ENCODE measurements at places on chromosomes 11 and 22.

DNA sequence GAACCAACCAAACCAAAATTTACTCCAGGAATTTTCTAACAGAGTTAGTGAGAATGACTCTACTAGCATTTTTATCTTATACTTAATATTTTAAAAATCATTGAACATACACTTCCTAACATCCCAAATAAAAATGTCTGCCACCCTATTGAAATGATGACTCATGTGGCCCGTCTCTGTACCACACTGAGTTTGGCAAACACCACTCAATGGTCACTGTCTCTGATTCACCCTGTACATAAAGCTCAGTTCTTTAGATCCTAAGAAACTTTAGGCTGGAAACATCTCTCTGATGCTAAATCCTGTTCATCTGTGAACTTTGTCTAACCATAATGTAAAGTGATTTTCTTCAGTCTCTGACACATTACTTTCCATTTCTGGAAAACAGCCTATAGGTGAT, 182.0 kb downstream of the CWF19L2 start:
- DNase-seq: no peak

GRCh38 chr22:48198489-48199459, 1436.3 kb downstream of the TBC1D22A start:
- DNase-seq: no peak

DNA sequence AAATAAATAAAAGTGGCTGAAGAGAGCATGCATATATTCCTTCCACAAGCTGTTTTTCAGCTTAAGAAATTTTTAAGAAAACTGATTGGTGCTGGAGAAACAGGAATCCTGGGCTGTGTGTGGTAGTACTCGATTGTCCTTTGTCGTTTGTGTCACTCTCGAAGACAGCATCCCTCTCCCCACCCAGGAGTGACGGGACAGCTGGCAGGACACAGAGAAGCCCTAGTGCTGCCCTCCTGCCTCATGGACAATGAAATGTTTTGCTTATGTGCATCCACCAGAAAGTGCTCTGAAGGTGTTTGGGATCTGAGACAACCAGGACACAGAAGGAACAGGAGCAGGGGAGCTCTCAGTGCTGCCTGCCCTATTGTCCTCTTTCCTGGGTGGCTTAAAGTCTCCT, 12.8 kb downstream of the PLAAT4 start:
- DNase-seq: no peak

DNA sequence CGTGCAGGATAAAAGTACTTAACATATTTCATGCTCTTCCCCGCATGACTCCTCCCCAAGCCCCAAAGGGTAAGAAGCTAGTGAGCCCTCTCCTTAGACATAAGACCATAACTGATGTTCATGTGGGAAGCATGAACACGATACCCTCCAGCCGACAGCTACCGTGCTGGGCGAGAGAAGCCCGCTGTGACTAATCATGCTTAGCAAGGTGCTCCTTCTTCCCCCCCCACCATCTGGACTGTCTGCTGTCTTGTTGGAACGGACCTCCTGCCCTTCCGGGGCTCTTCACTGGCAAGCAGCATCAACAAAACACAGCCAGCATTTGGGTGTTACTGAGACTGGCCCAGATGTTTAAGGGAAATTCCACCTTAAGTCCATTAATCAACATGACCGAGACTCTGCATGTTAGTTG, 200.6 kb downstream of the DBX1 start:
- no peak for DNase-seq

DNA sequence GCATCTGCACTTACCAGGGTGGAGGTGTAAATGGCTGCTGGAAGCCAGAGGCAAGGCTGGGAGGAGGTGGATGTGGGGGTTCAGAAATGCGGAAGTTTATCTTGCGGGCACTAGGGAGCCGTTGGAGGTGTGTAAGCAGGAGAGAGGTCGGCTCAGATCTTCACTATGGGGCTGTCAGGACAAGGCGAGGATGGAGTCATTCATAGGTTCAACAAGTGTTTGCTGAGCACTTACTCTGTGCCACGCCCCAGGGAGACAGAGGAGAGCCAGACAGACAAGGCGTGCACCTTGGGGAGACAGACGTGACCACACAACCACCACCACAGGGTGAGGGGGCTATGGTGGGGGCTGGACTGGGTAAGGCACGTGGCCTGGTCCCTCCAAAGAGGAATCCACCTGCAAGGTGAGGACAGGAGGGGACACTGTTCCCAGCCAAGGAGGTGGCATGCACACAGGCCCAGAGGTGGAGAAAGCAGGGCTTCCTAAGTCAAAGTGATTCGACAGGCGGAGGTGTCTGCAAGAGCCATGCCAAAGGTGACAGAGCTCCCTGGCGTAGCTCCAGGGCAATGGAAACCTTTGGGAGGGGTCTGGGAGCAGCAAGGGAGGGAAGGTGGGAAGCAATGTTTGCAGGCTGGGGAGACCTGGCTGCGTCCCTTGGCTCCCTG, 30.8 kb upstream of the TCF20 start:
- DNase-seq: no peak

GRCh38 chr22:25942115-25942855, 200.3 kb downstream of the MYO18B start:
- DNase-seq: no peak

GRCh38 chr11:44538375-44539054, 26.9 kb upstream of the CD82 start:
- peak; percentile 39 for DNase-seq

GRCh38 chr11:84543367-84544159, 1083.6 kb downstream of the DLG2 start:
- DNase-seq: no peak

- DNase-seq: no peak
Observed at GRCh38 chr11:132187386-132187785, 817.0 kb downstream of the NTM start.

GRCh38 chr11:85627332-85627997, at the start of gene DLG2:
TSS of gene DLG2 (minus strand) at chr11:85627344.
- DNase-seq: no peak

DNA sequence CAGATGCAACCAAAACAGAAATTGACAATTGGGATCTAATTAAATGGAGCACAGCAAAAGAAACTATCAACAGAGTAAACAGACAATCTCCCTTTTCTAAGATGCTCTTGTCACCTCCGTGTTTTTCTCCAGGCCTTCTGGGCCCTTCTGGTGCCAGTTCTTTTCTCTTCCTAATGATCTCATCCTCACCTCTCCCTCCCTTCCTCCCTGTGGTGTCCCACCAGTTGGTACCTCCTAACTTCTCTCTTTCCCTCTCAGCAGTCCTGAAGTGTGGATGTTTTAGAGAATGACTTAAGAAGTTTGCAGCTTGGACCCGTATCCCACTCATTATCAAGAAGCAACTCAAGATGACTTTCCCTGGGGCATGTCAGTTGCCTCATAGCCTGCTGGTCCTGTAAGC, 6.4 kb downstream of the APOBEC3H start:
- no peak for DNase-seq

- DNase-seq: peak; percentile 5
Observed at GRCh38 chr11:67572747-67573419, 10.7 kb upstream of the GSTP1 start.

GRCh38 chr11:17063171-17064002, 14.1 kb downstream of the RPS13 start:
- no peak for DNase-seq

GRCh38 chr22:33874206-33874605, 46.1 kb downstream of the LARGE1 start:
- DNase-seq: no peak

DNA sequence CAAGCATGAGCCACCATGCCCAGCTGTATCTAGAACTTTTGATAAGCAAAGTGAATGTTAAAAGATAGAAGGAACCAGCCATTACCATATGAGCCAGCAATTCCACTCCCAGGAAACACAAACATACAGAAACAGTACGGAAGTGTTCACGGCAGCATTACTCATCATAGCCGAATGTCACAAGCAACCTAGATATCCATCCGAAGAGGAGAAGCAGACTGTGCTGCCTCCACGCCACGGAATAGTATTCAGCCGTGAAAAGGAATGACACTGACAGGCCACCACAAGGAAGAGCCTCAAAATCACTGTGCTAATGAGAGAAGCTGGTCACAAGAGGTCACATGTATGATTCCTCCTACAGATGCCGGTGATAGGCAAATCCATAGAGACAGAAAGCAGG, 17.6 kb upstream of the MGAT3 start:
- DNase-seq: no peak

- DNase-seq: no peak
Observed at GRCh38 chr11:119599864-119600541, 129.0 kb downstream of the NECTIN1 start.

DNA sequence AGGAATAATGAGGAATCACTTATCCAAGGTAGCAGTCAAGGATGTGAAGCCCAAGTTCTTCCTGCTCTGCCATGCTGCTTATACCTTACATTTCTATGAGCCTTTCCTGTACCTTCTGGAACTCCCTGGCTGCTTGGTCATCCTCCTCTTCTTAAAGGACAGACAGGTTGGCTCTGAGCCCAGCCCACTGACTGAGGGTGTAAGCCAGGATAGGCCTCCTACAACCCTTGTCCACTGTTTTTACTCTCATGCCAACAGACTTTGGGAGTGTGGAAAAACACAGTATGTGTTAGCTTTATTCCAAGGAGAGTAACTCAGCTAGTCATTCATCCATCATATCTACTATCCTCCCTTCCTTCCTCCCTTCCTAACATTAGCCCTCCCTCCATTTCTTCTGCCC, 47.5 kb downstream of the IRAG1 start:
- DNase-seq: no peak

DNA sequence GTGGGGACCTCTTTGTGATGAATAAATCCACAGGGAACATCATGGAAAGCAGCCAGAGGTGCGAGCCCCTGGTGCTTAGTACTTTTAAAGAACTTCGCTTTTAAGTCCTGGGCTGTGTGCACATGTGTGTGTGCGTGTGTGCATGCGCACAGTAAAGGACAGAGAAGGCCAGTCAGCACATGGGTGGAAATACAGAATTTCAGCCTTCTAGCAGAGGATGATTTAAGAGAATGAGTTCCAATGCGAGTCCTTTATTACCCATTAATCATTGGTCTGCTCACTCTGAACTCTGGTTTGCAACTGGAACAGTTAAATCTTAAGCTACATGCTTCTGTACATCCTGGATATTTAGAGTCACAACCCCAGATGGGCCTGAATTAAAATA, 18.9 kb downstream of the TEAD1 start:
- no peak for DNase-seq

GRCh38 chr11:75454987-75455386, 22.0 kb upstream of the KLHL35 start:
- no peak for DNase-seq

- no peak for DNase-seq
Observed at GRCh38 chr22:38607680-38608079, 37.7 kb upstream of the DMC1 start.

DNA sequence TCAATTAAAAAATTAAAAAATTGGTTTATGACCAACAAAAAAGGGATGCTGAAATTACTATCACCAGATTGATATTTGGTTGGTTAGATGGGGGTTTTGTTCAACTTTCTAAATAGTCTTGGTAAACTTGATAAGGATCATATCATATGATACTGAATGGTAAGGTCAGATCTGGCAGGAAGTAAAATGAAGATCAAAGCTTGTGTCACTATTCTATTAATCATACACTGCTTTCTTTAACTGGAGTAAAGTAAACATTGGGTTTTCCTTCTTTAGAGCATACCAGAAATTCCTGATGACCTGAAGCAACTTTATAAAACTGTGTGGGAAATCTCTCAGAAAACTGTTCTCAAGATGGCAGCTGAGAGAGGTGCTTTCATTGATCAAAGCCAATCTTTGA, 40.2 kb downstream of the RRM1 start:
- no peak for DNase-seq

- no peak for DNase-seq
Observed at GRCh38 chr22:38725900-38726655, 20.3 kb downstream of the GTPBP1 start.

- no peak for DNase-seq
Observed at GRCh38 chr11:103897160-103897936, 139.1 kb upstream of the DDI1 start.

DNA sequence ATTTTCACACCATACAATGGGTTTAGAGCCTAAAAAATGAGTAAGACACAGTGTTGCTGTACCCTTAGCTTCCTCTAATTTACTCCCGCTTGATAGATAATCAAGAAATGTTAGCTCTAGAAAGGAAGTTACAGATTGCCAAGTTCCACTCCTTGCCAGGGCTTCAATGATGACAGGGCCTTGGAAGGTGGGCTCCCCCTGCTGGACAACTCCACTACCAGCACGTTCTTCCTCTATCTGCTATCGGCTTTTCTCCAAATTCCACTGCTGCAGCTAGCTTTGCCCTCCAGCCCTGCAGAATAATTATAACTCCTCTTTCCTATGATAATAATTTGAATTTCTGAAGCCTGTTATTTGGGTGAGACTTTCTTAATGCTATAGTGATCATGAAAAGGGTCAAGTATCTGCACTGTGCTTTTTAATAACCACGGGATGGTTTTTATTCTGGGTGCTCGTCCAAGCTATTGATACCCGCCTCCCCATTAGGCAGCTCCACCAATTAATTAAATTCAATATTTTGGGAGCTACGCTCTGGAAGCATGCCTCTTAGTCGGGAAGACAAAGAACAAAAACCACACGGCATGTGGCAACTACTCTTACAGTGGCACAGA, 9.0 kb downstream of the SYN3 start:
- DNase-seq: peak; percentile 28

DNA sequence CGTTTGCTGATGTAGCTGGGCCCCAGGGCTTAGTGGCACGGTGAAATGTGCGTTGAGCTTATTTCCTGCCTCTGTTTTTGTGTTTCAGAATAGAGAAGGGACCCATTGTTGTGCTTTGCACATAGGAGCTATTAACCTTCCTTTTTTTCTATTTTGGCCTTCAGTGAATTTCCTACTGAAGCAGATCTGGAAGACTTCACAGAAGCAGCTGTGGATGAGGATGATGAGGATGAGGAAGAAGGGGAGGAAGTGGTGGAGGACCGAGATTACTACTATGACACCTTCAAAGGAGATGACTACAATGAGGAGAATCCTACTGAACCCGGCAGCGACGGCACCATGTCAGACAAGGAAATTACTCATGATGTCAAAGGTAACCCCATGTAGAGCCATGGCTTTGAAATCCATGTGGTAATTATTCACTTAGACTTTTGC, 37.4 kb upstream of the ST14 start:
- no peak for DNase-seq

DNA sequence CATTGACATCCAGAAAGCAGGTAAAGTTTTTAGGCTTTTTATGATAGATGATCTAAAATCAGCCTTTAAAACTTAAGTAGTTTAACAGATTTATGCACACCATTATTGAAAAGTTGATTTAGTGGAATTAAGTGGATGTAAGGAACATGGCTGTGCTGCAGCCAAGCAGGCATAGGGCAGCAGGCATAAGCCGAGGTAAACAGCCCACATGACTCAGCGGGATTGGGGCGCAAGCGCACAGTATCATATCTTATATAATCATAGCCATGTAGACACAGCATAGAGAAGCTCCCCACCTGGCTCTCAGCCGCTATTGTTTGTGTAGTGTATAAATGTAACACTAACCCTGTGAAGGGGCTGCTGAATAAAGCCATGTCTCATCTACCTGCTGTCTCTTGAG, 157.5 kb downstream of the WNT11 start:
- no peak for DNase-seq

DNA sequence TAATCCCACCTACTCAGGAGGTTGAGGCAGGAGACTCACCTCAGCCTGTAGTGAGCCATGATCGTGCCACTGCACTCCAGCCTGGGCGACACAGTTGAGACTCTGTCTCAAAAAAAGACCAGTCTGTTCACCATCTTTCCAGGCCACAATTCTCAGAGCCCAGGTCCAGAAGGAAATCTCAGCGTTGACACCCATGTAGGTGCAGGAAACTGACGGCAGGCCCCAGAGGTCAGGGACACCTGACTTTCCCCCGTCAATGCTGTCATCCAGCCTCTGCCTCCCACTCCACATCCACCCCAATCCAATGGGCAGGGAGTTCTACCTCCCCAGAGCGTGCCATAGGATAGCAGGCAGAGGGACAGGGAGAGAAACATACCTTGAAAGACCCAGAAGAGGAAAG, 5.9 kb upstream of the GRK2 start:
- no peak for DNase-seq

Measured in stimulated activated CD8-positive, alpha-beta memory T cell treated with anti-CD3 and anti-CD28 coated beads, Interleukin-12 subunit alpha, Interleukin-12 subunit beta, amount 100 ng/mL, for 1 hour (primary cell).